Epithelial cell of proximal tubule (primary cell): ENCODE measurements at places on chromosomes 7 and 10. TPM values are rescaled to one million over a fixed set of nuclear protein-coding genes. Genes with fewer than 3 reads are reported as not detected.

GRCh38 chr7:105794741-105795729 is 81.4 kb downstream of the ATXN7L1 start:
- no peak for DNase-seq

DNA sequence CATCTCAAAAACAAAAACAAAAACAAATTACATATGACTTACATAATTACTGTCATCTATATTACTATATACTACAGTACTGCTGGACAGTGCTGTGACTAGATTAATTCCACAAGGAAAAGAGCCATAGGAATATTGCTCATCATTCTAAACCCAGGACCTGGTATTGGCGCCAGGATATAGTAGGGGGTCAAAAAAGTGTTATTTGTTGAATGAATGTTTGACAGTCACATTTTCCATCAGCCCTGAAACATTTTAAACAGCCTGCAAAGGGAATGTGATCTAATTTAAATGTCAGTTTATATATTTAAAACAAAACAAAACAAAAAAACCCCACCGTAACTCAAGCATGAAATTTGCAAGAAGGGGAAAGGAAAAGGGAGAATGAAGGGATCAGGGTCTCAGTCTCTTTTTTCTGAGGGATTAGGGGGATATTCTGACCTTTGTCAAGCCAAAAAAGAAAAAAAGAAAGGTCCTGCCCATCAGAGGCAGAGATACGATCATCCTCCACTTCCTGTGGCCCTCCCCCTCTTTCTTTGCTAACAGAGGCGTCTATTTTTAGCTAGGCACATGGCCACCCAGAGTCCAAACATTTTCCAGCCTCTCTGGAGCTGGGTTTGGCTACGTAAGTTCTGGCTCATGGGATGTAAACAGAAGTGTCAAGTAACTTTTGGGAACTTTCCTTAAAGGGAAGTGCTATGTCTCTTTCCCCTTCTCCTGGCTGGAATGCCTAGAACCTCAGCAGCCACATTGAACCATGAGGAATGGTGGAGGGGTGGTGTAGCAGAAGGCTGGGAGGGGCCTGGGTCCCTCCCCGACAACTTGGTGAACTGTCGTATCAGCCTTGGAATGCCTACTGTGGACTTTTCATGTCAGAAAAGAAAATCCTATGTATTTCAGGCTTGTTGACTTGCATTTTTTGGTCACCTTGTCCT is 44.6 kb upstream of the DLG5 start:
- DNase-seq, result no peak

SLC29A3 gene
- total RNA-seq, result 0.58 and 2.2 TPM in 2 replicates

JAKMIP3 gene
- under 0.01 TPM in 1 of 2 replicates, not detected in the other for total RNA-seq
